ENCODE measurements at places on chromosomes 13 and 19. TPM values are rescaled to one million over a fixed set of nuclear protein-coding genes. Genes with fewer than 3 reads are reported as not detected.

Gene IFNL1
- not detected for total RNA-seq

Gene BRCA2
- total RNA-seq, result 0.47 TPM

Gene ZNF256
- 2.6 TPM for total RNA-seq

Gene GPR183
- not detected for total RNA-seq

Gene KIRREL2
- total RNA-seq, result not detected

Gene LRRC25
- 0.12 TPM for total RNA-seq

Gene RAD23A
- total RNA-seq, result 70.8 TPM

Gene RFX1
- 4.3 TPM for total RNA-seq

Gene ZNF491
- total RNA-seq, result 0.58 TPM

Gene IFT88
- 6.3 TPM for total RNA-seq

Measured in pericardium fibroblast (primary cell).